ENCODE measurements at places on chromosomes 1 and 21.

DNA sequence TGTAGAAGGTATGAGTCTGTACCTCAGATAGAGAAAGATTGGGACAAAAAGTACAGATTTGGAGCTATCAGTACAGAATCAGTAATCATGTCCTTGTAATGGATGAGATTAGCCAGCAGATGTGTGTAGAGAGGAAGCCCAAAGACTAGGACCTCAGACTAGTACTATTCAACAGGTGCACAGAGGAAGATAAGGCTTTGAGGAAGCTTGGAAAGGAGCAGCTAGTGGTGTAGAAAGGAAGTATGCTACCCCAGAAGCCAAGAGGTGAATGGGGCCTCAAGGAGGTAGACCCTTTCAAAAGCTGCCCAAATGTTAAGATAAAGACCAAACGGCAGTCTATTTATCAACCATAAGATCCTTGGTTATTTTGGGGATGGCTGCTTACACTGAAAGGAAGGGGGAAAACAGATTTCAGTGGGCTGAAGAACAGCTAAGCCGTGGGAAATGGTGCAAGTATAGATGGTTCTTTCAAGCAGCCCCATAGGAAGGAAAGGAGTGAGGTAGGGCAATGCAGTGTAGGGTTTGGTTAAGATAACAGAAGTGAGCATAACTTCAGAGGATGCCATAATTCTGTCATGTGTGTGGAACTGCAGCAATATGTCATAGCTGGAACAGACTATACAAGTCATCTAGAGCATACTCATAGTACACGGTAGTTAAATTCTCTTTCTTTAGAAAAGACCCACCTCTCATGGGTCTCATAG, 221.7 kb downstream of the HHIPL2 start:
- no peak for DNase-seq

DNA sequence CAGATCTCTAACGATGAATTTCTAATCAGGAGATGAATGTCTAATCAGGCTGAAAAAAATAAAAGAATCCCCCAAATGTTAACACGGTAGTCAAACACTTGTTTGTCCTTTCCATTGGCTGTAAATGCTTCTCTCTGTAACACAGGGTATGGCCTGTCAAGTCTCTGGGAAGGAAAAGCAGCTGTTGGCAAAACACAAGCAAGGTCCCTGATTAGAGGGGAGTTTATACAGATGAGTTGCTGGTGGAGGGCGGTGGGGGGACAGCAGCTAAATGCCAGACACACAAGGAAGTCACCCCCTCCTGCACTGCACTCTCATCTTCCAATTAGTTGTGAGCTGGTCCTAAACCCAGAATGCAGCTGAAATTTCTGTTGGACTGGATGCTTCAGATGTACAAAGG, 51.0 kb downstream of the PGBD5 start:
- no peak for DNase-seq

DNA sequence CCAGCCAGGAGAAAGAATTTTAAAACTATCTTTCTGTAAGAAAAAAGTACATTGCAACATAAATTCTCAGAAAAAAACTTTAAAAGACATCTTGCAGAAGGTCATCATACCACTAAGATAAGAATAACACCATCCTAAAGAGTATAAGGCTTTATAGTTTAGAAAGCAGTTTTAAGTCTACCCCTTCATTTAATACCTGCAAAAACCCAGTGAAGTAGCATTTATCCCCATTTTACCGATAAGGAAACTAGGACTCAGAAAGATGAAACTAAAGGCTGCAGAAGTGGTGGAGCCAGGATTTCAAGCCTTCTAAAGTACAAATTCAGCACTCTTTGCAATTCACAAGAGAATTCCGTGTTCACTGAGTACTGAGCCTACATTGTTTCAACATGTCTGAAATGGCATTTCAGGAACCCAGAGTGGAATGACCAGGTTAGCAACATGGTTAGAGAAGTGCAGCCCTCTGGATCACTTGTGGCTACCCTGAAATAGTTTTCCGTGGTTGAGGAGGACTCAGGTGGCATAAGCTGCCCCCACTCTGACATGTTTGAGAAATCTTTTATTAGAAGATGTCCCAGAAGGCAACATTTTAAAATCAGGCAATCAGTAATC, 6.7 kb downstream of the MYCL start:
- DNase-seq = no peak

- no peak for DNase-seq
These were observed 20.8 kb downstream of the CC2D1B start for GRCh38 chr1:52345252-52345651.

- DNase-seq = no peak
These were observed 67.5 kb downstream of the PLA2G4A start for GRCh38 chr1:186896211-186896610.

- DNase-seq = peak; percentile 29
These were observed 4.7 kb downstream of the IGSF8 start for GRCh38 chr1:160093624-160094290.

DNA sequence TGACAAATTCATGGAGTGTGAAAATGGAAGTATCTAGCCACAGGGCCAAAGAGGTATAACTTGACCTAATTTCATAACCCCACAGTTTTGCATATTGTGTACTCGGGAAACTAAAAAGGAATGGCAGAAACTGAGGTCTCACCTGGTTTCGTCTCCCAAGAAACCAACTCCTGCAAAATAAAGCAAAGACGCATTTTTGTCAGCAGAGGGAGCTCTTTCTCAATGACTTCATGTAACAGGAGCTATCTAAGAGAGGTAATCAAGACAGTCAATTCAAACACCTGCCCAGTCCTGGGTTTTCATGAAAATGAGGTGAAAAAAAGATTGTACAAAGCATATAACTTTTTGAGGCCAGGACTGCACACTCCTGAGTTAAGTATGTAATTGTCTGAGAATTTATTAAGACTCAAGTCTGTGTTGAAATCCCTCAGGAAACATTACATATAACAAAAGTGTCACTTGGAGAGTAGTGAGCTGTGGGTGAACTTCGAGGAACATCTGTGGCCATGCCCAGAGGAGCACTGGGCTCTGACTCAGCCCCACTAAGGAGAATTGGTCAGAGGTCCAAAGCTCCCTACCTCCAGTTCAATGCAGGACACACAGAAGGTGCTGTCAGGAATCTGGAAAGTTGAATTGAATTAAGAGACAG, 17.6 kb downstream of the FCRL4 start:
- no peak for DNase-seq

GRCh38 chr21:38208118-38208517, 48.7 kb upstream of the KCNJ15 start:
- no peak for DNase-seq

GRCh38 chr21:45573452-45574035, 31.3 kb upstream of the SLC19A1 start:
- DNase-seq = no peak

- DNase-seq = no peak
These were observed 140.1 kb downstream of the TGFBR3 start for GRCh38 chr1:91745640-91746373.

- no peak for DNase-seq
These were observed 147.1 kb downstream of the SLC45A1 start for GRCh38 chr1:8465013-8465412.

- DNase-seq = no peak
These were observed 217.0 kb upstream of the PKN2 start for GRCh38 chr1:88466899-88467580.

DNA sequence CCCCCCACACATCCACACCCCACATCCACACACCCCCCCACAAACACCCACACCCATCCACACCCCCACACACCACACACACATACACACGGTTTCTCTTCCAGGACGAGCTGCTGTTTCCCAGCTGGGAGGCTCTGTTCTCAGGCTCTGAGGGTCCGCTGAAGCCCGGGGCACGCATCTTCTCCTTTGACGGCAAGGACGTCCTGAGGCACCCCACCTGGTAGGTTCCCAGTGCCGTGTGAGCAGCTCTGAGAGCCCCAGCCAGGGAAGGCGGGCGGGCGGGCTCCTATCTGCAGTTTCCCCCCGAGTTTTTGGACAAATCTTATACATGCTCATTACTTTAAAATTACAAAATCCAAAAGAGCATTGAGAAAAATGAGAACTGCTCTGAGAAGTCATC, 31.2 kb downstream of the SLC19A1 start:
- DNase-seq = no peak

DNA sequence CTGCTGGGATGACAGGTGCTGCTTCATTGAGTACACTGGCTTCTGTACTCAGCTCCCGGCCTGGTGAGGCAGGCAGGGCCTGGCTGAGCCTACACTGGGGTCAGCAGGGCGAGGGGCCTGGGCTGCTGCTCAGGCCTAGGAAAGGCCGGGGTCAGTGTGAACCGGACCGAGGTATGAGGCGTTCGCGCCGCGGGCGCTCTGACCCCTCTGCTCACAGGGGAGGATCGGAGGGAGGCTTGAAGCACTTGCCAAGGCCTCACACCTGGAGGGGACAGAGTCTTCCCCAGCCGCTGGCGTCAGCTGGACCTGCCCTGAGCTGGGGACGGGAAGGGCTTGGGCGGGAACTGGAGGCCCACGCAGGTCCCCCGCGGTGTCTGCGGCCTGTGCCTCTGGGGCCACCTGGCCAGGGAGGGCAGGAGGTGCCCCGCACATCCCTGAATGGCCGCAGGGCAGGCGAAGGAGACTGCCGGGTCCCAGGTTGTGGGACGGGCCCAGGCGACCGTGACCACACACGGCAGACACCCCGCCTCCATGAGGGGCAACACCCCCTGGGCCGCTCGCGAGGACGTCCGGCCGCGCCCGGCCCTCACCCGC, 466 bp downstream of the PEX10 start:
- DNase-seq = peak; percentile 61

- no peak for DNase-seq
These were observed 206.2 kb upstream of the PTBP2 start for GRCh38 chr1:96515430-96515829.

GRCh38 chr1:212860713-212861581, 2.9 kb downstream of the FLVCR1 start:
- DNase-seq = no peak

GRCh38 chr1:1004780-1005697, 5.1 kb upstream of the HES4 start:
- DNase-seq = peak; percentile 59

DNA sequence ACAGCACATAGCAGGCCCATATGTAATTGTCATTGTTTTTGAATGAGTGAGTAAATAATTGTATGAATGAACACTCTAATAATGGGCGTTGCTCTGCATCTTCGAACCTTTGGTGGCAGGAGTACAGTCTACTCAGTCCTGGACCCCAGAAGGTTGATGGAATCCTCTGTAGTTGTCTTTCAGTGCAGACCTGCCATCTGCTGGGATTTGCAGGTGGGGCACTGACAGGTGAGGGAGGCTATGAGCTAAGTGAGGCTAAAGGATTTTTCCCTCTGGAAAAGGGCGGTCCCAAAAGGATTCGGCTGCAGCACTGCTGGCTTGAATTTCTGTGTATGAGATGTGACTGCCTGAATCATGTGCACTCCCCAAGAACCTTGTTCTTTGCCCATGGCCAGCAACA, 53.4 kb downstream of the PLXNA2 start:
- DNase-seq = no peak

Data from left hindlimb (tissue), 1 donor.